AG08395 (cell line): ENCODE measurements at places on chromosomes 3 and 15.

- no peak for DNase-seq
These were observed 507.0 kb upstream of the TPRG1 start for GRCh38 chr3:188664795-188665194.

DNA sequence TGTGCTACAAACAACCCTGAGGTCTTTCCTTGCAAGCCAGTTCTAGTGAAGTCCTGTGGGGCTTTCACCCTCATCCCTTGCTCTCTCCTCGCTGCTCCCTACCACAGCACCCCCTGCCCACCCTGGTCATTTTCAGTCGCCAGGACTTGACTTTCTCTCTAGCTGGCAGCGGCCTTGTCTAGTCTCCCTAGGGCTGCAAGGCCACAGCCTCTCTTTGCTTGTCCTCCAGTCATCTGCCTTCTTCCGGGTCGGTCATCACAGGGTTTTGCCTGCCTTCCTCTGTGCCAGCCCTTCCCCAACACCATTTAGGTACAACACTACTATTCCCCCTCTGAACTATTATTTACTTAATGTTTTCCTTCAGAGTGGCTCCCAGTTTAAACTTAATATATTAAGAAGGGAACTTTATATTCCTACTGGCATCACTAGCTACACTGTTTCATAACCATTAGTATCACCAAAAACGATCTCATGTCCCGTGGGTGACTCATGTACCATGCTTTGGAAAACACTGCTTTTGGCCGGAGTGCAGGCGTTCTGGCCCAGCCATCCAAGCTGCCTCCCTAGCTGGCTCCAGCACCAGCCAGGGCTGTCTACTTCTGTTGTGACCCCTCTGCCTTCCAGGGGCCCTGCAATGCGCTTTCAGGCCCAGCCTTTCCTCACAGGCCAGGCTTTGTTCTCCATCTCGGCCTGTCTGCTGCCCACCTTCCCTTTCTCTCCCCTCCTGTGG lies 21.4 kb downstream of the FAH start:
- peak; percentile 88 for DNase-seq

DNA sequence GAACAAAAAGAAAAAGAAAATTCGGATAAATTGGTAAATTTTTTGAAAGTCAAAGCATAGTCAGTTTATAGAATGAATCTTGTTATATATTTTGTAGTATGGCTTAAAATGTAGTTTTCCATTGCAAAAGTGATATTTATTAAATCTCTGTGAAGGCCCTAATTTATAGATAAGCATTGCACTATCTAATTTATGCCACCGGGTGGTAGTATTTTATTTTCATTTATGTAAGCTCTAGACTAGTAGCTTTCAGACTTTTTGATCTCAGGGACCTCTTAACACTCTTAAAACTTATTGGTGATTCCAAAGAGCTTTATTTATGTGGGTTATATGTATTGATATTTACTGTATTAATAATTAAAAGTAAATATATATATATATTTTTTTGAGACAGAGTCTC lies 133.9 kb upstream of the LRRFIP2 start:
- DNase-seq, result peak; percentile 23

GRCh38 chr3:177735431-177735830 lies 538.1 kb upstream of the TBL1XR1 start:
- no peak for DNase-seq

DNA sequence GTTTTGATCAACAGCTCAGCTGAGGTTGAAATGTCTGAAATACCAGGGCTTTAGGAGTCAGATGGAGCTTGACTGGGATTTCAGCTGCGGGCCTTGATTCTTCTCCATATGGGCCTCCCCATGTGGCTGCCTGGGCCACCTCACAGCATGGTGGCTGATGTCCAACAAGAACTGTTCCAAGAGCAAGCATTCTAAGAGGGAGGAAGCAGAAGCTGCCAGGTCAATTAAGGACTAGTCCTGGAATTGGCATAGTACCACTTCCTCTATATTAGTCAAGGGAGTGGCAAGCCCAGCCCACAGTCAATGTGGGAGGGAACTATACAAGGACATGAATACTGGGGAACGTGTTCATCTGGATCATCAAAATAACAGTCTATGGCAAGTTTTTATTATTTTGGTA lies 181.7 kb upstream of the ANKRD28 start:
- DNase-seq, result peak; percentile 17

DNA sequence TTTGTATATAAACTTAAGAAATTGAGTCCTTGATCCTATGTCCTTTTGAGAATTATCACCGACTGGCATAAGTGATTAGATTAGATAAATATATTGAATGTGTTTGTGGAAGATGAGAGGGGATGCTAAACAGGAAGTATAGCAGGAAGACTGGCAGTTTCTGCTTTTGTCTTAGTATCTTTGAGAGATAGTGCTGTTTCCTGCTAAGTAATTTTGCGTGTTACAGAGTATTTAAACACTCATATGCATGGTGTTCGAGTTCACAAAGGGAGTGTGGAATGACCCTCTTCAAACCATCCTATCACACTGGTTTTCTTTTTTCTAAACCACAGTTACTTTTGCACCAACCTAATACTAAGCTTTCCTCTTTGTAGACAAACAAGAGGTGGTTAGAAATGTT lies 106.0 kb downstream of the KLHL25 start:
- DNase-seq, result no peak

- DNase-seq, result no peak
These were observed 30.2 kb downstream of the SEMA7A start for GRCh38 chr15:74403588-74403919.

GRCh38 chr3:46670000-46670890 lies 23.2 kb downstream of the ALS2CL start:
- no peak for DNase-seq

- no peak for DNase-seq
These were observed 530.8 kb downstream of the SOX2 start for GRCh38 chr3:182242489-182242942.

GRCh38 chr3:111714305-111714704 lies 119.2 kb upstream of the ZBED2 start:
- peak; percentile 46 for DNase-seq

DNA sequence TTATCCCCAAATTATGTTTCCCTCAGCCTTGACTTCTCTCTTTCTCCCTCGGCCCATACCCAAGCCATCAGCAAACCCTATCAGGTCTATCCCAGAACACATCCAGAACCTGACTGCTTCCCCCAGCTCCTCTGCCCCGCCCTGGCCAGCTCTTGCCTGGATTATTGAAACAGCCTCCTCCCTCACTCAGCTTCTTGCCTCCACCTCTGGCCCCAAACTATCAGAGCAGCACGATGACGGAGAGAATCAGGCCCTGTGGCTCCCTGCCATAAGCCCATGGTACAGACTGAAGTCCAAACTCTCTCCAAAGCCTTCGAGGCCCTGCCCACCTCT lies 105.3 kb upstream of the LINGO1 start:
- DNase-seq, result no peak

DNA sequence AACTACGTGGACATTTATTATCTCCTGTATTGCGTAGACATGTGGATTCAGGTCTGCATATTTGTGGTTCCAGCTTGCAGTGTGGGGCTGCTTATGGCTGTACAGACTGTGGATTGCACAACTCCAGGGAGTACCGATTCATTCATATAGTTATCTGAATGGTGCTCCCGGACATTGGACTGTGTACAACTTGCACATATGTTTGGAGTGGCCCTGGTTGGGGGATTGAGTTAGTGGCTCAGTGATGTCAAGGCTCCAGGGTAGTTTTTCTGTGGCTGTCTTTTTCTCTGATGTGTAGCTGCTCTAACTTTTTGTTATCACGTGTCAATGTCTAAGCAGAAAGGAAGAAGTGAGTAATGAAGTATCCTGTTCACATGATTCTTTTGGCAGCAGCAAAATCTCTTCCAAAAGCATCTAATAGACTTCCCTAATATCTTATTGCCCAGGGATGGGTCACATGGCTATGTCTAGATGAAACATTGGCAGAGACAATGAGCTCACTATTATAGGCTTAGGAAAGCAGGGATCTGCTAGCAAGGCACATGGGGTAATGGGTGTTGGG lies 15.8 kb downstream of the ST3GAL6 start:
- DNase-seq, result peak; percentile 62

DNA sequence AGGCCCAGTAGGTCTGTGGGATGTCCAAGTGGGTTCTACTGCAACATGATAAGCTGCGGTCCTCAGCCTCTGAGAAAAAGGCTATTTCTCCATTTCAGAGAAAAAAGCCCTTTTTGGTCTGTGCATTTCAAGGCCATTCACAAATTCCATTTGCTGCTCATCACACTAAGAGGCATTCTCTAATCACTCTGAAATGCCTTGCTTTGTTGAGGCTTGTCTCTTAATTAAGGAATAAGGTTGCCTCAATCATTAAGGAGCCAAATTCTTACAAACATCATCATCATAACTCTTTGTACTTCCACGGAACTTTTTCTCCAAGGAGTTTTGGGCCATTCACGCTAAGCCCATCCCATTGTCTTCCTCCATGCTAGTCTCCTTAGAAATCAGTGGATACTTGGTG lies 74.4 kb downstream of the BOC start:
- DNase-seq, result no peak
